ENCODE measurements at places on chromosomes 13 and 19. TPM values are rescaled to one million over a fixed set of nuclear protein-coding genes. Genes with fewer than 3 reads are reported as not detected.

DNA sequence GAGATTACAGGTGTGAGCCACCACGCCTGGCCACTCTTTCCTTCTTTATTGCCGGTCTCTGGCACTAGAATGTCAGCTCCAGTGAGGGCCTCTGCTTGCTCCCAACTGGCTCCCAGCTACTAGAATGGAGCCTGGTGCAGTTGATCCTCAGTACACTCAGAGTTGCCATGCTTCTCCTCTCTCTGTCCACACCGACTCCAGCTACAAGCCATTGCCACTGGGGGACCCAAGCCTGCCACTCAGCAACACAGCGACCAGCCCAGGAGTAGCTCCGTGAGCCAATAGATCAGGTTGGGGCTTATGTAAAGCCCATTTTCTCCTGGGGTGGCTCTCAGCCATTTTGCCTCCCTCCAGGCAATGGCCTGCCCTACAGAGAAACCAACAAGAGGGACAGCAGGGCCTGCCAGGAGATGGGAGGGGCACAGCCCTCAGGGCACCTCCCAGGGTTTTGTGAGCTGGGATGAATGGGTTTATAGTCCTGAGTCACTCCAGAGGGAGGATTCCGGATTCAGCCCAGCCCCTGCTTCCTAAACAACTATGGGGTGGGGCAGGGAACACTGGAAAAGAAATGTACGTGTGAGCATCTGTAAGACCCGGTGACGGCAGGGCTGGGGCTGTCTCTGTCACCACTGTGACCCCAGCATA is 36.5 kb downstream of the OPA3 start:
- no peak for DNase-seq

- no peak for DNase-seq
Observed at GRCh38 chr13:94157705-94158218, 321.7 kb downstream of the DCT start.

DNA sequence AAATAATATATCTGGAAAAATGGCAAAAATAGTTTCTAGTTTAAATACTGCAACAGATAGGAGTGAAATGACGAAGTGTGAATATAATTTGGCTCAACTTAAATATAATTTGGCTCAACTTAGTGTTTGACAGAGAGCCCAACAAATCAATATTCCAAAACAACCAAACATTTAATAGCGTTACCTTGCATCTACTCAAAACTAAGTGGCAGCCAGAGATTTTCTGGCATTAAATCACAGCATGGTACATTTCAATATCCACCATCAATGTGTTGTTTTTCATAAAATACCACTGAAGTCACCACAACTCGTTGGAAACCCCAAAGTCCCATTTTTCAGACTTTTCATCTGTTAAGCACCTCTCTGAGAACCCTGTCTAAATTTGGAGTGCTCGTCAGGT is 69.6 kb downstream of the DCLK1 start:
- no peak for DNase-seq

DNA sequence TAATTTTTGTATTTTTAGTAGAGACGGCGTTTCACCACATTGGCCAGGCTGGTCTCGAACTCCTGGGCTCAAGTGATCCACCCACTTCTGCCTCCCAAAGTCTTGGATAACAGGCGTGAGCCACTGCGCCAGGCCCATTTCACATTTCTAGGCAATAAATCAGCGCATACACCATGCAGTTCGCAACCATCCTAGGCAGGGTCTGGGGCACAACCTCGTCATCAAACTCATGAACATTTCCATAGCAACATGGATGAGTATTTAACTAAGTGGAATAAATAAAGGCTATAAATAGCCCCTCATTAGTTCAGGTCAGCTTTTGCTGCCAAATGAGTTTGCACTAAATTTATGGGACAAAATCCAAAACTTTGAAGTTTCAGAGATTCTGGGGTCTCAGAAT is 8.2 kb downstream of the MEIS3 start:
- DNase-seq, result no peak

DNA sequence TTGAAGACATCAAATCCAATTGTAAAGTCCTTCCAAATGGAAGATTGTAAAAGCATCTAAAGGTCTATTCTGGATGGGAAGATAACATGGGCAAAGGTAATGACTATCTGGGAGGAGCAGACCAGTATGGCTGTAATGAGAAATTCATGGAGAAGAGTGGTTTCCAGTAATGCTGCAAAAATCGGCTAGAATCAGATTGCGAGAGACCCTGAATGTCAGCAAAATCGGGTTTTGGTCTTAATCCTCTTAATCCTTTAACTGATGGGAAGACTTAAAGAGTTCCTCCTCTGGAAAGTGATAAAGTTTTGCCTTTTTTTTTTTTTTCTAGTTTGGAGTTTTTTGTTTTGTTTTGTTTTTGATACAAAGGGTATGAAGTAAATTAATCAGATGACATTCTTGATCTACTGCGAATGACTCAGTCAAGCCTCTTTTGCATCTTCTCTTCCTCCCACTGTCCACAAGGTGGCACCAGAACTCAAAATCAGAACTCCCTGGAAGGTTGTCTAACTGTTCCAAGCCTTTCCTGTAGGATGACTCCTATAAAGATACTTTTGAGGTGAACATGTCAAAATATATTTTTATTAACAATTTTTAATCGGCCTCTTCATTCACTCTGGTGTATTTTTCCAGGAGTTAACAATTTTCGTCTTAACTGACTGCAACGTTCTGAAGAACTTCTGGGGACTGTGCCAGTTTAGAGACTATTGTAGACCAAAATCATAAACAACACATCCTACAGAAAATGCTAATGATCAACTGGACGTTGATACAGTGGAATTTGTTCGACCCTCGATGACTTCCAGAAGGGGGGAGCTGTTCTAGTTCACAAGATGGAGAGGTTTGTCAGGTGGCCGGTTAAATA is 213.3 kb upstream of the MIR17HG start:
- DNase-seq, result peak; percentile 57

DNA sequence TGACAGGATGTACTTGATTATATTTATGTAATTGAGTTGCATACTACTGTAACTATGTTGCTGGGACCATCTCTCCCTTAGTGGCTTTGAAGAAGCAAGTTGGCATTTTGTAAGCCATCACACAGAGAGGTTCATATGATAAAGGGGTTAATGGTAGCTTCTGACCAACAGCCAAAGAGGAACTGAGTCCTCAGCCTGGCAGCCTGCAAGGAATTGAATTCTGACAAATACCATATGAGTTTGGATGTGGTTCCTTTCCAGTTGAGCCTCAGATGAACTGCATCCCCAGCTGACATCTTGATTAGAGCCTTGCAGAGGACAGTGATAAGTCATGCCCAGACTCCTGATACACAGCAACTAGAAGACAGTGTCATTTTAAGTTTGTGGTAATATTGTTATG is 8.6 kb upstream of the MYCBP2 start:
- no peak for DNase-seq

DNA sequence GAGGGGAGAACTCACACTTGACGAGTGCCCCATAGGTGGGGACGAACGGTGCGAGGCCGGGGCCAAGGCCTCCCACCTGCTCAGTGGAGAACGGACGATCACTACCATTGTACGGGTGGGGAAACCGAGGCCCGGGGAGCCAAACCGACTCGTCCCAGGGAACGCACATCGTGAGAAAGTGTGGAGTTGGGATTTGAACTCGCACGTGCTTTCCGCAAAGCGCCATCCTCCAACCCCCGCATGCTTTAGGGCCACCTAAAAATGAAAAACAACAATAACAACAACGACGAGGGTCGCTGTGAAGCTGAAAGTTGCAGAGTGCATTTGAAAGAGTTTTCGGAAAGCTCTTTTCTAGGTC is 458 bp downstream of the ARHGEF1 start:
- DNase-seq, result no peak

DNA sequence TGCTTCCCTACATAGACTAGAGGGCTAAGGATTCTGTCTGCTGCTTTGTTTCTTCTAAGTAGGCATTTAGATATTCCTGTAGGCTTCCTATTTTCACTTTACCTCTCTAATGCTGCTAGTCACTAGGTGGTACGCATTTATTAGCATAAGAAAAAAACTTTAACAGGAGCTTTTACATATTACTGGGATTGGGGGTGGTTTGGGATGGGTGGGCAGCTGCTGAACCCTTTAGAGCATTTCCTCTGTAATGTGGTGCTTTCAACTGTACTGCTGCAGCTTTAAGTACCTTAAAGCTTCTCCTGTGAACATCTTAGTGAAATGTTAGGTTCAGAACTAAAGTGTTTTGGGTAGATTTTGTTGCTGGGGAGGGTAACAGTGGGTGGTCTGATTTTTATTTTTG is 92.6 kb downstream of the ZNF486 start:
- DNase-seq, result no peak

GRCh38 chr19:39949026-39949747 is 14.8 kb upstream of the FCGBP start:
- peak; percentile 5 for DNase-seq

GRCh38 chr19:46383171-46383815 is 30.1 kb downstream of the CCDC8 start:
- DNase-seq, result no peak

DNA sequence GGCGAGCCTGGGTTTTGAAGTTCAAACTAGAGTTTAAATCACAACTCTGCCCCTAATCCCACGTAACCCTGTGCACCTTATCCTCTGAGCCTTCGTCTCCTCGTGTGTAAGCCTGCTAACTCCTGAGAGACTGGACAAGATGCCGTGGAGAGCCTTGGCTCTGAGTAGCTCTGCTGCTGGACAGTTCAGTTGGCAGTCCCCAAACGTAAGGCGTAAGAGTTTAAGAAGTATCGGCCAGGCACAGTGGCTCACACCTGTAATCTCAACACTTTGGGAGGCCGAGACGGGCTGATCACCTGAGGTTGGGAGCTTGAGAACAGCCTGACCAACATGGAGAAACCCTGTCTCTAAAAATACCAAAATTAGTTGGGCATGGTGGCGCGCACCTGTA is 4.7 kb upstream of the CD79A start:
- DNase-seq, result no peak

- DNase-seq, result no peak
Observed at GRCh38 chr13:21894703-21895699, 224.1 kb downstream of the FGF9 start.

DNA sequence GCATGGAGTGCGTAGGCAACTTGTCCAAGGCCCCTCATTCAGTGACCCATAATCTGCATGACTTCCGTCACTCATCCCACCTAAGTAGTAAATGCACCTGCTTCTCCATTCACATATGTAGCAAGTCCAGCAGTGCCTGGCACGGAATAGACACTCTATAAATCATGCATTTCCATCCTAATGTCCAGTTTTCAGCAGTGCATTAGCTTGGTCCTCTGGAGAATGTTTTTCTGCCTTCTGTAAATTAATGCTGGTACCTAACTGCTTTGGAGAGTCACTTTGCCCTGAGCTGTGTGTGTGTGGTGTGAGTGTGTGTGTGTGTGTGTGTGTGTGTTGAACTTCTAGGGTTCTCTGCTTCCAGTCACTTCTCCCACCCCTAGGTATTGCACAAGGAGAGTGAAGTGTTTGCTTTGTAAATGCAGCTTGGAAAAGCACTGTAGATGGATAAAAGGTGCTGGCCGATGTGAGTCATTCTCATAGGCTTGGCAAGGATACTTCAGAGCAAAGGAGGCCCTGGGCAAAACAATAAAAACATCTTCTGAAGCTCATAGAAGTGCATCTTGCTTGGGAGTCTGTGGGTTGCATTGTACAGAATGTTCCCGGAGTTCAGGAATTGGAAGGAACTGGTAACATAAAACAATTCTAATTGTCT is 181.8 kb downstream of the KATNAL1 start:
- DNase-seq, result no peak

The CACNA1A gene
- total RNA-seq, result 0.33 TPM

The INSL3 gene
- 5.7 TPM for total RNA-seq

The ZNF43 gene
- total RNA-seq, result 27.8 TPM

The ATP8B3 gene
- 8.4 TPM for total RNA-seq

The SCAF1 gene
- total RNA-seq, result 39.9 TPM

The ZNF223 gene
- 0.48 TPM for total RNA-seq

The CRTC1 gene
- 4.2 TPM for total RNA-seq

The NAPSA gene
- total RNA-seq, result 41.0 TPM

The ZNF415 gene
- total RNA-seq, result 0.74 TPM

Measured in activated naive CD4-positive, alpha-beta T cell treated with anti-CD3 and anti-CD28 coated beads for 36 hours (primary cell).